CD14-positive monocyte (primary cell): ENCODE measurements at places on chromosomes 1 and 21. TPM values are rescaled to one million over a fixed set of nuclear protein-coding genes. Genes with fewer than 3 reads are reported as not detected.

DNA sequence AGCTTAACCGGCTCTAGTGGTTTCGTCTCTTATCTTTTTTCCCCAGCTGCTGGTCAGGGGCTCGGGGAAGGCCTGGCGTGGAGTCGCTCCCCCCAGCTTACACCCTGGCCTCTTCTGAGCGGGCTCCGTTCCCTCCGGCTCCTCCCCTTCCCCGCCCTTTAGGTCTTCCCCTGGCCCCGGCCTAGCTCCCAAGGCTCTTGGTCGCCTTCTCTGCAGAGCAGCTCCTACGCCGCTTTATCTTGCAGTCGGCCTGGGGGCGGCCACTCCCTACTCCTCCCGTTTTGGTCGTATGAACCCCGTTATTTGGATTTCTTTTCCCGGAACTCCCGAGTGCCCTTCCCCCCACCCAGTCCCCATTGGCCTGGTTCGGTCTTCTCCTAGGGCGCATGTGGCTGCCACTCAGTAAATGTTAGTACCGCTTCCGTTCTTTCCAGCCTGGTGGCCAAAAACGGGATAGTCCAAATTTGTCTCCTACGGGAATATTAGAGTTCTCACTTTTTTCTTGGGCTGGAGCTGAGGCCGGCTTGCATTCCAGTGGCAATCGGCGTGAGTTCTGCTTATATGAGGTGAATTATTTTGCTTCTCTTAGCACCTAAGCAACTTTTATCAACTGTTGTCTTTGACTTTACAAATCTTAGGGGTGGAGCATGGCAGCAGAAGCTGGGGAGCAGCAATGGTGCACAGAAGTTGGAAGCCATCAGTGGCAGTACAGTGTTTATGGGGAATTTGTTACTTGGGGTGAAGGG is 467 bp downstream of the THRAP3 start:
- DNase-seq = no peak

DNA sequence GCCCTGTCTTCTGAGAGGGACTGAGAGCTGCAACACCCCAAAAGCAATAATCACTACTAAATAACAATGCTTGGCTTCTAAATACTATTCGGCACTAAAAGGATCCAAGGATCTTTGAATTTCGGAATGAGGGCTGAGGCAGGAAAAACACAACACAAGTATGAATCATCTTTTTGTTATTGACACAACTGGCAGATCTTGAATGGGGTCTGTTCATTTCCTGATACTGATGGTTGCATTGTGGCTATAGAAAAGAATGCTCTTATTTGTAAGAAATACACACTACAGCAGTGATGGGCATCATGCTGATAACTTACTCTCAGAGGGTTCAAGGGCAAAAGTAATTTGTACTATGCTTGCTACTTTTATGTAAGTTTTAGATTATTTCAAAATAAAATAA is 149.2 kb upstream of the PLD5 start:
- DNase-seq = no peak

- DNase-seq = no peak
These were observed 39.0 kb downstream of the NDC1 start for GRCh38 chr1:53799141-53799540.

DNA sequence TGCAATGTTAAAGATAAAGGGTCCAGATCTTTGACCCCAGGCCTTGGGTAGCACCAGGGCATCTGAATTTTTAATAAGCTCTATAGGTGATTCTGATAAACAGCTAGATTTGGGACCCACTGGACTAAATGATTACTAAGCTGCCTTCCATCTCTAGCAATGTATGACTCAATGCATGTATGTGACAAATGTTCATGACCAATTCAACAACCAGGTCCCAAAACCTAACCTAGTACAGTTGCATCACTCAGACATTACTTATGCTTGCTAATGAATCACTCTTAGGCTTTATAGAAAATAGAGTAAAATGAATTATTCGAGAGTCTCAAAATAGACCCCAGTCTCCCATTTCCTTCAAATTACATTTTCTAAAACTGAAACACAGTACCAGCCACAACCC is 35.5 kb downstream of the RCAN1 start:
- peak; percentile 21 for DNase-seq

The DPH2 gene
- 23.6 and 23.9 TPM in 2 replicates for polyA plus RNA-seq
